ENCODE measurements at places on chromosomes 1 and 21. TPM values are rescaled to one million over a fixed set of nuclear protein-coding genes. Genes with fewer than 3 reads are reported as not detected.

Gene CYP4Z1
- not detected for total RNA-seq

Gene CLCNKA
- total RNA-seq, result not detected

Gene REN
- not detected for total RNA-seq

Gene DRAXIN
- 0.11 TPM for total RNA-seq

Gene SLC9C2
- not detected for total RNA-seq

Gene FCRL2
- not detected for total RNA-seq

Gene TRABD2B
- not detected for total RNA-seq

Gene VCAM1
- total RNA-seq, result 37.1 TPM

Gene NUAK2
- total RNA-seq, result 1.2 TPM

Gene GJC2
- total RNA-seq, result 1.4 TPM

Gene SPRR1A
- total RNA-seq, result not detected

Gene LCE1A
- total RNA-seq, result not detected

Gene ATP1A2
- total RNA-seq, result not detected

Gene FBLIM1
- total RNA-seq, result 321 TPM

Gene CFHR5
- not detected for total RNA-seq

Gene OR2L2
- total RNA-seq, result not detected

Gene SH2D5
- total RNA-seq, result 1.4 TPM

Gene LENEP
- total RNA-seq, result 0.56 TPM

Gene CACNA1S
- not detected for total RNA-seq

Gene MX2
- 0.59 TPM for total RNA-seq

Gene VASH2
- 0.14 TPM for total RNA-seq

Gene MAP10
- 1.1 TPM for total RNA-seq
